IMR-90 (cell line): ENCODE measurements at places on chromosomes 1 and 21. TPM values are rescaled to one million over a fixed set of nuclear protein-coding genes. Genes with fewer than 3 reads are reported as not detected.

Gene SSX2IP
- total RNA-seq: 13.4 and 22.8 TPM in 2 replicates

Gene CD84
- total RNA-seq: not detected in 2 replicates

Gene FCGR2B
- not detected in 2 replicates for total RNA-seq

Gene ERICH3
- not detected in 2 replicates for total RNA-seq

GRCh38 chr1:65949230-65949626, 156.5 kb downstream of the PDE4B start:
- DNase-seq: no peak

DNA sequence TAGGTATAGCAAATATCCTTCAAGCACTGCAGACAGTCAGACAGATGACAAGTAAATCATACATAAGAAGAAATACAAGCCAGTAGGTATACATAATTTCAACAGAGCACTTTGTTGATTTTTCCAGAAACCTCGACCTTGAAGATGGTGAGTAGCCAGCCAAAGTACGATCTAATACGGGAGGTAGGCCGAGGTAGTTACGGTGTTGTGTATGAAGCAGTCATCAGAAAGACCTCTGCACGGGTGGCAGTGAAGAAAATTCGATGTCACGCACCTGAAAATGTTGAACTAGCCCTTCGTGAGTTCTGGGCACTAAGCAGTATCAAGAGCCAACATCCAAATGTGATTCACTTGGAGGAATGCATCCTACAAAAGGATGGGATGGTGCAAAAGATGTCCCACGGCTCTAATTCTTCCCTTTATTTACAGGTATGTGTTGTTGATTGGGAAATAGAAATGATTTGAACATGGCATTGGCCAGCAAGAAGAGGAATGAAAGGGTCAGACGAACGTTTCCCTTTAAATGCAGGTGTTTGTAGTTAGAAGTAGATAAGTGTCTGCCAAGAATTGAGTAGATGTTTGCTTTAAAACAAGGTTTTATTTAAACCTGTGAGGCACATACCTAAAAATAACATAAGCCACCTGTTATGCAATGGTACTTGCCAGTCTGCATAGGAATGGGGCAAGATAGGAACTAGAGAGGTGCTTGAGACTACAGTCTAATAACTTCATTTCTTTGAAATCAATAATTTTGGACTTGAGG, 2.7 kb downstream of the PDIK1L start:
- no peak for DNase-seq

DNA sequence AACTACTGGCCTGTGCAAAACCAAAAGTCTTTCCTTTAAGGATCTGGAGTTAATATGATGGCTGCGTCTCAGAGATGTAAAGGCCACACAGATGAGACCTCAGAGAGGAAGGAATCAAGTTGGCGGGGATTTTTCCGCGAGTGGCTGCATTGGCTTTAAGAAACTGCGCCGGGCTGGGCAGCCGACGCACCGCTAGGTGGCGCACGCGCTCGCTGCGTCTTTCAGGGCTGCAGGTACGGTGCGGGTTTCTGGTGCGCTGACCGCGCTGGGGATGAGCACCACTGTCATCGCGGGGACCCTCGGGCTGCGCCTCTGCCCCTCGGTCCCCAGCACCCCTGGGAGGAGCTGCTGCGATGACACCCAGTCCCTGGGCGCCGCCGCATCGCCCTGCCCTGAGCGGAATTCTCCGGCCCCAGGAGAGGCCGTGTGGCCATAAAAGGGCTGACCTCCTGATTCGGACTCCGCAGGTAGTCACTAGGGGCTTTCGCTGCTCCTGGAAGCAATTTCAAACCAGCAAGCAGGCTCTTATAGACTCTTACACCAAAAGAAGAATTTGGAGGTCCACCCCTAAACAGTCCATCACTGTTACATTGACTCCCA, 241.0 kb downstream of the KCNJ6 start:
- peak; percentile 38 for DNase-seq

- no peak for DNase-seq
These were observed 104.8 kb downstream of the ATP5PO start for GRCh38 chr21:33810766-33811165.

- DNase-seq: no peak
These were observed 32.4 kb downstream of the IER5 start for GRCh38 chr1:181120924-181121323.

- DNase-seq: peak; percentile 2
These were observed 216.1 kb downstream of the RPS6KC1 start for GRCh38 chr1:213266983-213267772.

DNA sequence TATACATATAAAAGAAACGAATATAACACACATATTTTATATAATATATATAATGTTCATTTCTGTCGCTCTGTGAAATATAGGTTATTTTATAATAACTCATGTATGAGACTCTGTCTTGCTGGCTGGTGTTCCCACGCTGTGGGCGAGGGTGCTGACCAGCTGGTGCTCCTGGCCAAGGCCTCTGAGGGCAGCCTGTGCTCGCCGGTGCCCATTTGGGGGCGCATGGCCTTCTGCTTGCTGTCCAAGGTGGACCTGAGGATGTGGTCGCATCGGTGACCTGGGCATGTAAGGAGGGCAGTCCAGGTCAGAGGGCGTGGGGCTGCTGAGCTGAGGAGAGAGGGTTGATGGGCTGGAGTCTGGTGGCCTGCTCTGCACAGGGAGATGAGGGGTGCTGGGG, 1.1 kb upstream of the PCP4 start:
- no peak for DNase-seq

DNA sequence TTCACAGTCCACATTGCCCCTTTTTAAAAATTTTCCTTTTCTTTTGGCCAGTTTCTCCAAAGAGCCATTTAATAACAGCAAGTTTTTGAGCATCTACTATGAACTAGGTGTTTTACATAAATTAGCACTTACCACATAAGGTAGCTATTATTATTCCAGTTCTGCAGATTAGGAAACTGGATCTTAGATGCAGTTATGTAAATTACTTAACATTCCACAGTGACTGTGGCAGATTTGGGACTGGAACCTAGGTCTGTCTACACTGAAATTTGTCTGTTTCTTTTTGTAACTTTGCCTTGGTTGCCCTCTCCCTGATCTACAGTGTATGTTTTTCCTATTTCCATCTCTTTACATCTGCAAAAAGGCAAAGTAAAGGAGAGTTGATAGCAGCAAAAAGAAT, 164.8 kb upstream of the ATP1B1 start:
- no peak for DNase-seq

GRCh38 chr1:48740621-48741020, 36.1 kb downstream of the BEND5 start:
- no peak for DNase-seq
